ENCODE measurements at places on chromosomes 2 and 18. TPM values are rescaled to one million over a fixed set of nuclear protein-coding genes. Genes with fewer than 3 reads are reported as not detected.

- no peaks in the 10 kb centered on the region for H3K4me1 ChIP-seq
- H3K27ac ChIP-seq = no peak overlapping the region
- no peaks in the 10 kb centered on the region for H3K36me3 ChIP-seq
- DNase-seq = no peak
- H3K4me3 ChIP-seq = no peak overlapping the region
- H3K27me3 ChIP-seq = peaks cover 2% of the 10 kb centered on the region
These were observed 34.2 kb upstream of the ZNF804A start for GRCh38 chr2:184564092-184564491.

DNA sequence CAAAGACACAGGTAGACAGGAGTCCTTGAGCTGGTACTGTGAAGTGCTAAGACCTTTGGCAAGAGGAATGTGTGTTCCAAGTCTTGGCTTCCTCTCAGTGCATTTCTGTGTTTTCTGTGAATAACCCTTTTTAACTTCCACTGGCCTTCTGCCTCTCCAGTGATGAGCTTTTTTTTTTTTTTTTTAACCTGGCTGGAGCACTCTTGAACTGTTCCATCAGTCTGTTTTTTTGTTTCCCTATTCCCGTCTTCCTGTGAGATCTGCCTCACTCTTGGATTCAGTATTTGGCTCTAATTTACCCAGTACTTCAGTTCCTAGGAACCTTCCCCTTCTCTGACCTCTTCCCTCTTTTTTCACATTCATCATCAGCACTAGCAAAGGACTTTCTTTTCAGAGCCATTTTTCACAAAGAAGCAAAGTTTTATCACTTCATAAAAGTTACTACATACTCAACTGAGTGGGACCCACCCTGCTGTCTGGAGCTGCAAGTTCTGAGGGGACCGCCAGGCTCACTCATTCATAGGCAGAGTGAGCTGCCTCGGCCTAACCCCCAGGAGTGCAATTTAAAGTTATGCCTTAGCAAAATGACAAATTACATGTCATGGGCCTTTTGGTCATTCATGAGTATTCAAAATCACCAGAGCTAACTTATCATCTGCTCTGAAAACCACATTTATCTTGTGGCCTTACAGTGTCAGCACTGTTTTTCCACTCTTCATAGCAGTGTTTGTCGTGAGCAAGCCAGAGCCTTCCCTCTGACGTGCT is 126.9 kb upstream of the DAPL1 start:
- H3K4me1 ChIP-seq = peaks cover 27% of the 10 kb centered on the region
- no peak overlapping the region for H3K4me3 ChIP-seq
- H3K27me3 ChIP-seq = no peaks in the 10 kb centered on the region
- H3K36me3 ChIP-seq = peaks cover 34% of the 10 kb centered on the region

DNA sequence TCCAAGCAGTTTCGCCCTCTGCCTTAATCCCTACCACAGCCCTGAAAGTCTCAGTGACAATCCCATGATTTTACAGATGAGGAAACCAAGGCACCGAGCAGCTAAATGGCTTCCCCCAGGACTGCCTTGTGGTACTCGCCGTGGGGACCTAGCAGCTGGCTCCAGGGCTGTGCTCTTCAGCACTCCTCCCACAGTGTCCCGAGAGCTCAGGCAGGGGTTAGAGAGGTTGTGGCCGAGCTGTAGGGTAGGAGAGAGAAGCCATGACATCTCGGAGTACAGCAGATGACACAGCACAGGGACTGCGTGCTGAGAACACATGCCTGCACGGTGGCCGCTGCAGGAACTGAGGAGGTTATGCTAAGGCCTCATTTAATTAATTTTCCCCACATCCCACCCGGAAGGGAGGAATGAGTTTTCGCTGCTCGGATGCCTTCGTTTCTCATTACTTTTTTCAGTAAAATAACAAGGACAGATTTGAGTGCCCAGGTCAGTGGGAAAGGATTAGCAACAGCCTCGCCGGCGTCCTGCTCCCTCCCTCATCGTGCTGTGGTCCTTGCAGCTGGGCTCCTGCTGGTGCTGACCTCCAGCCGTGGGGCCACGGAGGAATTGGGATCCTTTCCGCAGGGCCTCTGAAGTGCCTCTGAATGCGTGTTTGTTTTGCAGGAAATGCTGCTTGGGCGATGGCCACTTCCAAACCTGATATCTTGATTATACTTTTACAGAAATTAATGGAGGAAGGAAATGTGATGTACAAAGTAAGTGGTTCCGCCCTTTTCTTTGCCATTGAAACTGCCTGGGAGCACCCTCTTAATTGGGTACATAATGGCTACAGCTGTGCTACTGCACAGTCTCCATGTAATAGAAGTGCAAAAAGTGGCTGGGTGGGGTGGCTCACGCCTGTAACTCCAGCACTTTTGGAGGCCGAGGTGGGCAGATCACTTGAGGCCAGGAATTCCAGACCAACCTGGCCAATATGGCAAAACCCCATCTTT is 61.2 kb downstream of the WDSUB1 start:
- no peak for DNase-seq
- peak overlapping the region; percentile 65 for H3K27ac ChIP-seq
- peaks cover 13% of the 10 kb centered on the region for H3K4me1 ChIP-seq
- no peak overlapping the region for H3K4me3 ChIP-seq
- no peaks in the 10 kb centered on the region for H3K27me3 ChIP-seq
- peaks cover 48% of the 10 kb centered on the region for H3K36me3 ChIP-seq

DNA sequence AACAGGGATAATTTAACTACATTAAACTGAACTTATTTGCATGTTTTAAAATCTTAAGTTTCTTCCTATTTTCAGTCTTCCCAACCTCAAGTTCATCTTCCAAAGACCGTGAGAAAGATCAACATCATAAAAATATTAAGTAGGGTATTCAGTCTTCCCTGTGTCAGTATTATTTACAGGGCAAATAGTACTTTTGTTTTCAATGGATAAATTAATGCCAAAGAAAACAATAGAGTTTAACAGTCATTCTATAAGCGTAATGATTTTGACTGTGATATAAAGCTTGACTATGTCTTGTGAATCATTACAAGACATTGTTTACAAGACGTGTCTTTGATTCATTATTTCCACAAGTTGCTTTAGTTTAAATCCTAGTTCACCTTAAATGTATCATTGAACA is 48.0 kb upstream of the NRXN1 start:
- H3K4me1 ChIP-seq = no peaks in the 10 kb centered on the region
- no peaks in the 10 kb centered on the region for H3K36me3 ChIP-seq
- no peak for DNase-seq
- H3K27ac ChIP-seq = no peak overlapping the region
- H3K27me3 ChIP-seq = peaks cover 5% of the 10 kb centered on the region

- H3K27me3 ChIP-seq = peaks cover 5% of the 10 kb centered on the region
- no peak for DNase-seq
- no peak overlapping the region for H3K4me3 ChIP-seq
- no peak overlapping the region for H3K27ac ChIP-seq
These were observed 154.2 kb downstream of the DCDC2C start for GRCh38 chr2:3857576-3857975.

DNA sequence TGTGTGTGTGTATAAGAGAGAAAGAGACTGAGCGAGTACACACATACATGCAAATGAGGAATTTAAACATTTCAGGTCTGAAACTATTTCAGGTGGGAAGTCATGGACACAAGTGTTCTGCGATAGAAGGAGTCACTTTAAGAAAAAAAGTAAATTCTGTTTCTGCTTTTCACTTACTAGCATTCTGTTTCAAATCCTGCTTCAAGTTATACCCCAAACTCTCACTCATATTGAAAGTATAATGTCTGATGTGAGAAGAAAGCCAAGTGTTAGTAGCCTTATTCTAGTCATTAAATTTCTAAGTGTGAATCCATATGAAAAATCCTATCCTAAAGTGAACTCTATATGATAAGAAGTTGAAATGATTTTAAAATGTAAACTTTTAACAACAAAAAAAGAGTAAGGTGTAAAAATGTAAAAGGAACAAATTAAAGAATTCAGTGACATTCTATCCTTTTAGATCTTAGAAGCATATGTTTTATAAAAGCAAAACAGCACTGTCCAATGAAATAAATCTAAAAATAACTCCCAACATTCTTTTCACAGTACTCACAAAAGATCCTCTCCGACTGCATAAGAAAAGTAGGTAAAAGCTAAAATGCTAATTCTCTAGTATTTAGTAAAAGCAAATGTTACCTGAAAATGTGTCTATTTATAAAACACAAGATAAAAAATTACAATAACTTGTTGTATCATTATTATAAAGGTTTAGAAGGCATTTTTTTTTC is 570.6 kb downstream of the ZEB2 start:
- H3K4me1 ChIP-seq = peaks cover 31% of the 10 kb centered on the region
- H3K27ac ChIP-seq = peak overlapping the region; percentile 70
- H3K4me3 ChIP-seq = no peak overlapping the region
- H3K27me3 ChIP-seq = no peaks in the 10 kb centered on the region
- no peak for DNase-seq
- peaks cover 2% of the 10 kb centered on the region for H3K36me3 ChIP-seq

- no peak overlapping the region for H3K4me3 ChIP-seq
- H3K27ac ChIP-seq = no peak overlapping the region
- peaks cover 3% of the 10 kb centered on the region for H3K4me1 ChIP-seq
- no peaks in the 10 kb centered on the region for H3K27me3 ChIP-seq
- DNase-seq = no peak
- no peaks in the 10 kb centered on the region for H3K36me3 ChIP-seq
These were observed 98.4 kb upstream of the SEC11C start for GRCh38 chr18:59041296-59041695.

DNA sequence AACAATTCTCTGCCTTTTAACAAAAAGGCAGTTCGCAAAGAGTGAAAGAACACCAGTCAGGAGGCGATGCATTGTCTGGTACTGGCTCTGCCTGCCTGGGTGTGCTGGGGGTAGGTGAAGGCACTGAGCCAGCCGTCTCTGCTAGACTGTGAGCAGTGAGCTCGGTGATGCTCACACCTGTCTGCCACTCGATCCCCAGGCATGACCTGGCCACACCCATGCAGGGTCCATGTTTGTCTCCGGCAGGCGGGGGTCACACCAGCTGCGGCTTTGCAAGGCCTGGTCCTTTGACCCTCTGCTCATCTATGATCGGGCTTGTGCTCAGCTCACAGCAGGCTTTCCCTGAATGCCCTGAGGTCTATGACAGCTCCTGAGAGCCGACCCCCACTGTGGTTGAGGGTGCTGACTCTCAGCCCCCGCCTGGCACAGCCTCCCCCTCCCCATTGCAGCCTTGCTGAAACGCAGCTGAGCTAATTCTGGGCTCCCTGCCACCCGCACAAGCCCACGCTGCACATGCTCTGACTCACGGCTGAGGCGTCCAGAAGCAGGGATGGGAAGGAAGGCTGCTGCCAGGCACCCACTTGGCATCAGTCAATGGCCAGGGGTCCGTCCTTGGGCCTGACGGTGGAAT is 23.7 kb downstream of the CRACDL start:
- H3K4me1 ChIP-seq = peaks cover 95% of the 10 kb centered on the region
- peak overlapping the region; percentile 97 for H3K27ac ChIP-seq
- peak overlapping the region; percentile 36 for H3K4me3 ChIP-seq

- peaks cover 26% of the 10 kb centered on the region for H3K36me3 ChIP-seq
- peaks cover 4% of the 10 kb centered on the region for H3K4me1 ChIP-seq
- no peak overlapping the region for H3K27ac ChIP-seq
- DNase-seq = no peak
- no peaks in the 10 kb centered on the region for H3K27me3 ChIP-seq
These were observed 63.9 kb downstream of the PRKRA start for GRCh38 chr2:178386986-178387597.

GRCh38 chr2:209097168-209097567 is 326.7 kb upstream of the MAP2 start:
- DNase-seq = no peak
- H3K4me3 ChIP-seq = no peak overlapping the region
- H3K27ac ChIP-seq = no peak overlapping the region

- H3K4me3 ChIP-seq = no peak overlapping the region
- peaks cover 1% of the 10 kb centered on the region for H3K36me3 ChIP-seq
- H3K27me3 ChIP-seq = no peaks in the 10 kb centered on the region
- no peak overlapping the region for H3K27ac ChIP-seq
- no peak for DNase-seq
These were observed 546.7 kb upstream of the ID2 start for GRCh38 chr2:8134985-8135682.

GRCh38 chr2:50866626-50867025 is 165.3 kb downstream of the NRXN1 start:
- H3K4me3 ChIP-seq = no peak overlapping the region
- no peak overlapping the region for H3K27ac ChIP-seq
- no peaks in the 10 kb centered on the region for H3K36me3 ChIP-seq
- H3K4me1 ChIP-seq = no peaks in the 10 kb centered on the region
- peaks cover 3% of the 10 kb centered on the region for H3K27me3 ChIP-seq
- no peak for DNase-seq

DNA sequence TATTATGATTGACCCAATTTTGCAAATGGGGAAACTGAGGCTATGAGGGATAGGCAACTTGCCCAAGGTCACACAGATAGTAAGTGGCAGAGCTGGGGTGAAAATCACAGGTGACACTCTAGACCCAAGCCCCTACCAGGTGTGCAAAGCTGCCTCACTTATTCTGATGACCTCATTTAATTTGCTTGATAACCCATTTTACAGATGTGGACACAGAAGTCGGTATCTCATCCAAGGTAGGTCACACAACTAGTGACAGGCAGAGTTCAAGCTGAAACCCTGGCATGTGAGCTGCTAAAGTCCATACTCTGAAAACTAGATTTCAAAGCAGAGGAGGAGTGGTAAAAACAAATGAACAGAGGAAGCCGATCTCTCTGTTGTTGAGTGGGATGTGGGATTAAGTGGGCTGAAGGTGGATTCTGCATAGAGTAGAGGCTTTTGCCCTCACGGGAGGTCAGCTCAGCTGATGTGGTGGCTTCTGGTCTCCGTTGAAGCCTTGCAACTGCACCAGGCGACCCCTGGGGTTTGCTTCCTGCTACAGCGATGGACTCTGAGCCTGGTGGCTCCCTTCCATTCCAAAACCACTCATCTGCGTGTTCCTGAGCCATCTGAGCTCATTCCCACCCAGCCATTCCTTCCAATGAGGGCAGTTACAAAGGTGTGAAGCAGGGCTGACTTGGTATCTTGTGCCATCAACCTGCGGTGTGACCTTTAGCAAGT is 164.3 kb upstream of the FHL2 start:
- H3K27ac ChIP-seq = no peak overlapping the region
- H3K4me3 ChIP-seq = no peak overlapping the region
- H3K4me1 ChIP-seq = peaks cover 20% of the 10 kb centered on the region
- H3K36me3 ChIP-seq = no peaks in the 10 kb centered on the region
- no peak for DNase-seq
- H3K27me3 ChIP-seq = peaks cover 12% of the 10 kb centered on the region

DNA sequence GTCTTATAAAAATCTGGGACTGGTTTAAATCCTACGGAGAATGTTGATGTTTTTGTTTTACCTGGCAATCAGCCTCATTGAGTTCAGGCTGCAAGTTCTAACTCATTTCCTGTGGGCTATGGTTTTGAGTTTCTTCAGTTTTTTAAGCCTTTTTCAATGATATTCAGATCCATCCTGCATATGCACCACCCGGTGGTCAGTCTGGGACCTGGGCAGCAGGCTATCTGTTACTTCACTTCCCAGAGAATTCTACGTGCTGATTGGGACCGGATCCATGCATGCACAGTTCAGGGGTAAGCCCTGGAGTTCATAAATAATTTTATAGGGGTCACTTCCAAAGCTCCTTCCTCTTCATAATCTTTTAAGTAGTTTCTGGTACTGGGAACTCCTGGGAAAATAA is 339.2 kb upstream of the HNRNPA3 start:
- no peak overlapping the region for H3K4me3 ChIP-seq
- DNase-seq = no peak

The CNRIP1 gene
- 25.9 TPM for total RNA-seq

The ONECUT2 gene
- 0.05 TPM for total RNA-seq

The MYCN gene
- total RNA-seq = 0.17 TPM

The ADD2 gene
- 0.15 TPM for total RNA-seq

The SRD5A2 gene
- not detected for total RNA-seq

The ADRA2B gene
- not detected for total RNA-seq

The TXNDC2 gene
- total RNA-seq = 0.28 TPM

The SLC23A3 gene
- total RNA-seq = 2.4 TPM
